Activated CD8-positive, alpha-beta memory T cell treated with anti-CD3 and anti-CD28 coated beads for 1 hour (primary cell): ENCODE measurements at places on chromosomes 3 and 15.

DNA sequence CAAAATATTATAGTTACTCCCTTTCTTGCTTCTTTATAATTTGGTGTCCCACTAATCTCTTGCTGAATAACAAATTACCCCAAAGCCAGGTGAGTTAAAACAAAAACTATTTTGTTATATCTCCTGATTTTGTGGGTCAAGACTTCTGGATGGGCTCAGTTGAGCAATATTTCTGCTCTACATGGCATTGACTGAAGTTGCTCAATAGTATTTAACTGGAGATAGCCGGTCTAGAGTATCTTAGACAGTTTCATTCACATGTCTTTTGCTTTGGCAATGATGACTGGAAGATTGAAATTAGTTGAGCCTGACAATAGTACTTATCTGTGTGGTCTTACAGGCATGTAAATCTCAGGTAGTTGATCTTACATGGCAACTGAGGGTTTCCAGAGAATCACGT is 51.0 kb upstream of the TP63 start:
- DNase-seq: no peak

- DNase-seq: no peak
Measured at GRCh38 chr3:102192575-102192974, 242.2 kb upstream of the ZPLD1 start.

- no peak for DNase-seq
Measured at GRCh38 chr3:169158379-169158778, 505.1 kb downstream of the MECOM start.

- no peak for DNase-seq
Measured at GRCh38 chr3:58042947-58043707, 34.9 kb downstream of the FLNB start.

GRCh38 chr15:92541291-92542200 is 114.0 kb downstream of the FAM174B start:
- no peak for DNase-seq

GRCh38 chr3:105040026-105040622 is 326.6 kb upstream of the ALCAM start:
- no peak for DNase-seq

GRCh38 chr3:42504334-42505127 is 2.1 kb downstream of the VIPR1 start:
- no peak for DNase-seq

GRCh38 chr3:56878074-56878473 is 76.3 kb upstream of the ARHGEF3 start:
- peak; percentile 8 for DNase-seq

- DNase-seq: no peak
Measured at GRCh38 chr3:153848702-153849101, 272.5 kb upstream of the ARHGEF26 start.

- no peak for DNase-seq
Measured at GRCh38 chr15:101477851-101478362, 11.6 kb downstream of the PCSK6 start.

DNA sequence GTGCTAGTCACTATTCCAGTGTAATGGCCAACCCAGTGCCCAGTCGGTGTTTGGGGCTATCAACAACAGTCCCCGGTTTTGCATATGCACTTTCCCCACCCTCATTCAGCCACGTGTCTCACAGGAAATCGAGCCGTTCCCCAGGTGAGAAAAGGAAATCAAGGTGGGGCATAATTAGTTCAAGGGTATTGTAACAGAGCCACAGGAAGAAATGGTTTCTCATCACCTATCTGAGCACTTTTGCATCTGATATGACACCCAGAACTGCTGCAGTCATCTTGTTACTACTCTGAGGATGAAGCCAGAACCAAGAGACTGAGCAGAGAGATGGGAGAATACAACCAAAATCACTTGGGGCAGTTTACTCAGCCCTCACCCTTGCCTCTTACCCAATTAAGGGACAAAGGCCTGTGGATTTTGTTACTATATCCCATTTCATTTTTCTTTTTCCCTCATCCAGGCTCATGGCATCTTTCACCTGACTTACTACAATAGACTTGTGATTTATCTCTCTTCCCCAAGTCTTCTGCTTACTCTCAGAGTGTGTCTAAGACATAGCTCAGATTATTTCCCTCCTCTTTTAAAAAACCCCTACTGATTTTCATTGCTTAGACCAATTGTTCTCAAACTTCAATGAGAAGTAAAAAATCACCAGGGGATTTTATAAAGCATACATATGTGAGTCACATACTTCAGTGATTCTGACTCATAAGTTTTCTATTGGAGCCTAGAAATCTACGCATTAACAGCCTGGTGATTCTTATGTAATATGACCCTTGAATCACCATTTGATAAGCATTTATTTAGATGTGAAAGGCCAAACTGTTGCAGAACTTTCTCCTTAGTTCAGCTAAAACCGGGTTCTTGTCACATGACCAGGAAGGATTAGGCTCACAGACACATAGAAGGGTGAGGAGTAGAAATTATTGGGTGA is 40.5 kb downstream of the TRAT1 start:
- DNase-seq: no peak

GRCh38 chr15:83446904-83447709 is at the start of gene SH3GL3:
Gene SH3GL3, plus strand, starts transcription at chr15:83447341. Its CDS starts 193 bp downstream, at chr15:83447534.
- DNase-seq: peak; percentile 15

- DNase-seq: no peak
Measured at GRCh38 chr3:11553436-11554235, 90.1 kb downstream of the VGLL4 start.
